ENCODE measurements at places on chromosomes 12 and 14.

- peak; percentile 13 for DNase-seq
These were observed 93.5 kb upstream of the ETV6 start for GRCh38 chr12:11555743-11556625.

DNA sequence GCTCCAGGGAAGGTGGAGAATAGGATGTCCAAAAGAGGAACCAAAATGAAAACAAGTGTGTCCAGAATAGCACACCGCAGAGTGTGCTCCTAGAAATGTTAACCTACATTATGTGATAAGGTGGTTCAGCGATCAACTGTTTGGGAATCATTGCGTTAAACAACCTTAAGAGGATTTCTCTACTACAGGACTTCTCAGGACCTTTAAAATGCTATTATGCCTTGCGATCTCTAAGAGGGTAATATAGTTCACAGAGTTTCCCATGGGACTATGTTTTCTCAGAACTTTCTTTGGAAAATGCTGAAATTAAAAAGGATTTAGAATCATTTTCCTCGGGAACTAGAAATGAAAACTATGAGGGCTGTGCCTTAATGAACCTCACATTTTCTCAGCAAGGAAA lies 1.8 kb downstream of the GLT8D2 start:
- no peak for DNase-seq

DNA sequence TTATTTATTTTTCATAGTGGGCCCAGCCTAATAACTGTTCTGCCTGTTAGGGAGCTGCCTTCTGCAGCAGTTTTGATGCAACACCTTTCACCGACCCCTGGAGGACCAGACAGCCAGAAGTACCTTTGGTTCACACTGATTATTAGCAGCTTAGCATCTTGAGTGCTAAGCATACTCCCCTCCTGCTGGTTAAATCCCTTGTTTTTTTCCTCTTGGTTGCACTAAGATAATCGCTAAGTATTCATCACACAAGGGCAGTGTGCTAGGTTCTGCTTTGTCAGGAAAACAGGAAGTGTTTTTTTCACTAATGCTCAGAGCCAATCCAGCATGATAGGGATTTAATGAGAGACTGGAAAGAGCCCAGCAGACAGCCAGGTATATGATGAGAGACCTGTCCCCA lies 437.0 kb downstream of the FUT8 start:
- no peak for DNase-seq

- no peak for DNase-seq
These were observed 24.2 kb upstream of the FOXN3 start for GRCh38 chr14:89440986-89441909.

DNA sequence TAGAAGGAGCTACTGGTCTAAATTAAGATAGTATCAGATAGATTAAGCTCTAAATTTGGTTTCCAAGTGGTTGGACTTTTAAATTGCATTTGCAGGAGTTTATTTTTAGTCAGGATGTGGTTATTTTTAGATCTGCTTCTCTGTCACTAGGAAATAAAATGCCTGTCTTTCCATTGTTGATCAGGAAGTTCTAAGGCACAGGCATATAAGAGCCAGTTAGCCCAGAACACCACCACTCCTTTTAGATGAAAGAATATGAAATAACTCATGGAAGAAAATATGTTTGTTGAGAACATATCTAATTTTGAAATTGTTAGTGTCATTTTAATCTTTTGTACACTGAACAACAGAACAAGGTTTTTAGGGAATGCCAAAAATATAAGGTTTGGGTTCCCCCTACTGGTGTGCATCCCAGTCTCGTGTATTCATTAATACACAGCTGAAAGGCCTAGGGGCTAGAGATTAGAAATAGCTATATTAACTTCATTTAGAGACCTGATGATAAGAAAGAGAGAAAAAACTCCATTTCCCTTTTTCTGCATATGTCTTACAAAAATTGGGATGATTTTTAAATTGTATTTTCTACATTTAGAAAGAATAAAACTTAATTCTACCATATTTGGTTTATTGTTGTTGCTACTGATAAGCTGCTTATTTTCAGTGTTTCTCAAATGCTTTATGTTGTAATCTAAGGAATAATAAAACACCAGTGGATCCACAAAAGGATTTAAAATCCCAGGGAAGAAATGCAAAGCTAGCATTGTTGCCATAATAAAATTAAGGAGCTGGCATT lies 67.2 kb downstream of the RIC8B start:
- peak; percentile 55 for DNase-seq

DNA sequence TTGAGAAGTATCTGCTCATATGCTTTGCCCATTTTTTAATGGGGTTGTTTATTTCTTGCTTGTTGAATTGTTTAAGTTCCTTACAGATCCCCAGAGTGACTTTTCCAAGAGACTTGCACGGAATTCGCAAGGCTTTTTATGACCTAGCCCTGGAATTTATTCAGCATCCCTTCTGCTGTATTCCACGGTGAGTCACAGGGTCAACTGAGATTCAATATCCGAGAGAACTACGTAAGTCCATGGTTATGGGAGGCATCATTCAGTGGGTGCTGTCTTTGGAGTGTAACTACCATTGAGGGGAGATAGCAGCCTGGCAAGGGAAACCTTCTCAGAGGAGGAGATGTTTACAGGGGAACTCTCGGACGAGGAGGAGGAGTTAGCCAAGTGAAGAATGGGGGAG lies 20.9 kb upstream of the GPRC5A start:
- DNase-seq, result no peak

GRCh38 chr12:5582541-5582940 lies 150.6 kb downstream of the NTF3 start:
- no peak for DNase-seq

DNA sequence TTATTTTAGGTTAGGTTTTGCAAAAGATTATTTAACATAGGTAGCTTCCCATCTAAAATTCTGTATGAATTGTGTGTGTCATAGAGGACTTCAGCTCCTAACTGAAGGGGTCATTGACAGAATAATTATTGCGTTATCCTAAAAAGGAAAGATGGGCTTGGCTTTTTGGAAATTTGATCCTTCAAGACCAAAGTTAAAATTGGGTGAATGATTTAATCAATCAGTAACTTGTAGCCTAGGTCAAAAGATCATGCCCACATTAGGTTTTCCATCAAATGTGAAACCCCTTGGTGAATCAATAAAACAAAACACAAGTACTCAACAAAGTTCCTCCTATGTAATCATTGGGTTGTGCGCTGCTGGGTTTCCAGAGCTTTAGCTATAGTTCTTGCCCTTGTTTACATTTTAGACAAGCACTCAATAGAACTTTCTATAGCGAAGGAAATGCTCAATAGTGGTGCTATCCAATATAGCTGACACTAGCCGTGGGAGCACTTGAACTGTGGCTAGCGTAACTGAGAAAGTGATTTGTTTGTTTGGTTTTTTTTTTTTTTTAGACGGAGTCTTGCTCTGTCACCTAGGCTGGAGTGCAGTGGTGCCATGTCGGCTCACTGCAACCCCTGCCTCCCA lies 37.6 kb upstream of the ARHGAP5 start:
- no peak for DNase-seq

DNA sequence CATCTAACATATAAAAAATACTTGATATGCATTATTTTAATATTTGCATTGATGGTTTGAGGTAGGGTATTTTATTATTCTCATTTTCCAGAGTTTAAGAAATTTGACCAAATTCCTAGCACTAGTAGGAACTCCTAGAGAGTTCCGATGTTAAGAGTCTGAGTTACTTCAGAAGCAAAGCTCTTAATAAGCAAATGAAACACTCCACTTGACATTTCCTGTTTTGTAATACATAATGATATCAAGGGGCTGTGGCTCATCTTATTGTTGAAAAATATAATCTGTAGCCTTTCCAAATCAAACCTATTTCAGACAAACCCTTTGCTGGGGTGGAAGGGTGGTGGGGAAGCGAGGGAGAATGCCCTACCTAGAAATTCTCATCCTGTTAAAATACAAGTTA lies 355.5 kb downstream of the DIO2 start:
- DNase-seq, result no peak

DNA sequence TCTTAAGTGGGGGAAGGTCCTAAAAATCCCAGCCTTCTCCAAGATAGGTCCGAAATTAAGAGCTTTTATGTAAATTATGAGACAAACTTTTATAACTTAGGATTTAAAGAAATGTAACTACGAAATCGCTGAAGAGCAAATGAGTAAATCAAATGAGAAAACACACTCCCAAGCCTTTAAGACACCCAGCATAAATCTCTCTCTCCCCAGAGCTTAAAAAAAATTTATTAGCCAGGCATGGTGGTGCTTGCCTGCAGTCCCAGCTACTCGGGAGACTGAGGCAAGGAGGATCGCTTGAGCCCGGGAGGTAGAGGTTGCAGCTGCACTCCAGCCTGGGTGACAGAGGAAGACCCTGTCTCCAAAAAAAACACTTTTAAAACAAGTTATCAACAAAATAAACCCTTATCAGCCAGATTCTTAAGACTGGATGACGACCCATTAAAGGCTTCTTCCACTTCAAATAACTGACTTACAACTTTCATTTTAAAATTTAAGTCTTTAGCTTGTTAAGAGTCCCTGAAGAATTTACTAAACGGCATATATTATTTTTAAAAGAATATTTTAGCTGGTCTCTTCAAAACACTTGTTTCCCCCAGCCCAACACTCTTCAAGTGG lies 3.2 kb downstream of the PTGES3 start:
- DNase-seq, result peak; percentile 26

GRCh38 chr12:12376646-12377448 lies 20.0 kb downstream of the BORCS5 start:
- DNase-seq, result peak; percentile 66

Measured in RPMI8226 (cell line).